ENCODE measurements at places on chromosomes 6 and 20.

DNA sequence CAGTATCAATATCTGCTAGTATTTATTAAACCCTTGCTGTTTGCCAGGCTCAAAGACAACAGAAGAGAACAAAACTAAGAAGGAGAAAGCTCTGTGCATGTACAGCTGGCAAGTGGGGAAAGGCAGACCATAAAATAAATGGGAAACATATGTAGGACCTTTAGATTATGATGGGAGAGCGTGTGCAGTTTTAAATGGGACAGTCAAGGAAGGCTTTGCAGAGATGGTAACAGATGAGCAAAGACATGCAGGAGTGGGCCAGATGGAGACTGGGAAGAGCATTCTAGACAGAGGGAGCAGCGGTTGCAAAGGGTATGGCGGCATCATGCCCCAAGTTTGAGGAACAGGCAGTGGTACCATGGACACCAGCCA lies 260.0 kb downstream of the NRN1 start:
- no peak overlapping the region for H3K4me3 ChIP-seq
- H3K27ac ChIP-seq: no peak overlapping the region
- H3K4me1 ChIP-seq: no peaks in the 10 kb centered on the region
- H3K36me3 ChIP-seq: no peaks in the 10 kb centered on the region
- no peak for DNase-seq
- peaks cover 3% of the 10 kb centered on the region for H3K27me3 ChIP-seq

- H3K36me3 ChIP-seq: no peaks in the 10 kb centered on the region
- H3K4me1 ChIP-seq: no peaks in the 10 kb centered on the region
- no peak overlapping the region for H3K4me3 ChIP-seq
These were observed 619.4 kb downstream of the PHF3 start for GRCh38 chr6:64255000-64255399.

- no peaks in the 10 kb centered on the region for H3K27me3 ChIP-seq
- H3K4me1 ChIP-seq: peaks cover 4% of the 10 kb centered on the region
- H3K27ac ChIP-seq: no peak overlapping the region
- no peak overlapping the region for H3K4me3 ChIP-seq
These were observed 113.5 kb downstream of the EPM2A start for GRCh38 chr6:145621776-145622175.

DNA sequence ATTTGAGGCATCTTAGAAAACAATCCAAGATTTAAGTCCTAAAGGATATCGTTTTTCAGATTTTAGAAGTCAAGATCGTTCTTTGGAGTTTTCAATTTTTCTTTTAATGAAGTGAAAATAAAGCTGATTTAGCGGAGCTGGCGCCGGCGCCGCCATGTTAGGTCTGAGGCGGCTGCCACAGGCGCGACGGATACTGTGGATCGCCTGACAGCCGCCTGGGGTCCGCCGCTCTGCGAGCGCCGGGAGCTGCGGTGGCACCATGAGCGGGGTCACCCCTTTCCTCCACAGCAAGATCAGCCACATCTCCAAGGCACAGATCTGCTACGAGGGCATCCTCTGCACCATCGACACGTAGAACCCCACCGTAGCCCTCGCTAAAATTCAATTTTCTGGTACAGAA lies 247.2 kb downstream of the GJA1 start:
- H3K4me3 ChIP-seq: no peak overlapping the region
- no peaks in the 10 kb centered on the region for H3K4me1 ChIP-seq
- no peaks in the 10 kb centered on the region for H3K27me3 ChIP-seq

GRCh38 chr6:106469882-106470281 lies 109.4 kb downstream of the CRYBG1 start:
- H3K27me3 ChIP-seq: peaks cover 21% of the 10 kb centered on the region
- no peak overlapping the region for H3K4me3 ChIP-seq
- no peak for DNase-seq
- no peak overlapping the region for H3K27ac ChIP-seq
- no peaks in the 10 kb centered on the region for H3K36me3 ChIP-seq

DNA sequence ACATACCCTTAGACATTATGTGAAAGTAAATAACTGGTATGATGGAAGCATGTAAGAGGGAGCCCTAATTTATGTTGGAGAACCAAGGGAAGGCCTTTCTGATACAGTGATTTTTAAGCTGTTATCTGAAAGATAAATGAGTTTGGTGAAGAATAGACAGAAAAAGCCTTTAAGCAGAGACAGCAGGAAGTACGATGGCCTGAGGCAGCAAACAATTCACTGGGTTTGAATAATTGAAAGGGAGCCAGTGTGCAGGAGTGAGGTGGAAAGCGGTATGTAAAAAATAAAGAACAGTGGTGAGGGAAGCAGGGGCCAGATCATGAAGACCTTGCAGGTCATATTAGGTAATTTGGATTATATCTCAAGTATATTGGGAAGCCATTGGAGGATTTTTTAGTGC lies 4.1 kb upstream of the RAB23 start:
- peaks cover 1% of the 10 kb centered on the region for H3K36me3 ChIP-seq
- H3K4me3 ChIP-seq: no peak overlapping the region
- no peak for DNase-seq

DNA sequence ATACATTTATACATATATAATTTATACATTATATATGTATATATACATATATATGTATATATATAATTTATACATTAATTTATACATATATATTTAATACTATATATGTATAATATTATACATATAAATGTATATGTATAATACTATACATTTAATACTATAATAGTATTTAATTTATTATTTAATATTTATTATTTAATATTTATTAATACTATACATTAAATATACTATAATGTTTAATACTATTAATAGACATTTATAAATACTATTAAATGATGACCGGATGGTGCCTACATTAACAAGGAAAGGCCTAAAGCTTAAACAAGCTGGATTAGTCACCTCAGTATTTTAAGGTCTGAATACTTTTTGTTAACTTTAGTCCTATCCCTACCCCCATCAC lies 145.9 kb upstream of the HTR1E start:
- no peak overlapping the region for H3K27ac ChIP-seq
- H3K27me3 ChIP-seq: no peaks in the 10 kb centered on the region
- H3K4me3 ChIP-seq: no peak overlapping the region
- H3K4me1 ChIP-seq: no peaks in the 10 kb centered on the region
- no peak for DNase-seq
- H3K36me3 ChIP-seq: no peaks in the 10 kb centered on the region

DNA sequence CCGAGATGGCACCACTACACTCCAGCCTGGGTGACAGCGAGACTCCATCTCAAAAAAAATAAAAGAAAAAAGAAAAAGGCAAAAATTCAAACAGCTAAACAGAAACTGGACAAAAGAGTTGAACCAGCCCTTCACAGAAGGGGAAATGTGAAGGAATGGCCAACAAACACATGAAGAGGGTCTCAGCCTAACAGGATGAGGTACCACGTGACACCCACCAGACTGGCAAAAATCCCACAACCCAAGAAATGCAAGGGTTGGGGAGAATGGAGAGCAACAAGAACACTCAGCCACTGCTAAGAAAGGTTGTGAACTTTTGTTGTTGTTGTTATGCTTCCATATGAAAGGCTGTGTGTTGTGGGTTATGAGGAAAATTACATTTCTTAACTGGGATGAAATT lies 357.7 kb downstream of the PREX1 start:
- no peak overlapping the region for H3K27ac ChIP-seq
- no peak overlapping the region for H3K4me3 ChIP-seq
- no peaks in the 10 kb centered on the region for H3K36me3 ChIP-seq
- peaks cover 9% of the 10 kb centered on the region for H3K27me3 ChIP-seq

GRCh38 chr6:81023007-81023582 lies 729.4 kb downstream of the TENT5A start:
- no peak overlapping the region for H3K27ac ChIP-seq
- no peaks in the 10 kb centered on the region for H3K27me3 ChIP-seq
- no peak for DNase-seq
- no peaks in the 10 kb centered on the region for H3K4me1 ChIP-seq
- H3K4me3 ChIP-seq: no peak overlapping the region

DNA sequence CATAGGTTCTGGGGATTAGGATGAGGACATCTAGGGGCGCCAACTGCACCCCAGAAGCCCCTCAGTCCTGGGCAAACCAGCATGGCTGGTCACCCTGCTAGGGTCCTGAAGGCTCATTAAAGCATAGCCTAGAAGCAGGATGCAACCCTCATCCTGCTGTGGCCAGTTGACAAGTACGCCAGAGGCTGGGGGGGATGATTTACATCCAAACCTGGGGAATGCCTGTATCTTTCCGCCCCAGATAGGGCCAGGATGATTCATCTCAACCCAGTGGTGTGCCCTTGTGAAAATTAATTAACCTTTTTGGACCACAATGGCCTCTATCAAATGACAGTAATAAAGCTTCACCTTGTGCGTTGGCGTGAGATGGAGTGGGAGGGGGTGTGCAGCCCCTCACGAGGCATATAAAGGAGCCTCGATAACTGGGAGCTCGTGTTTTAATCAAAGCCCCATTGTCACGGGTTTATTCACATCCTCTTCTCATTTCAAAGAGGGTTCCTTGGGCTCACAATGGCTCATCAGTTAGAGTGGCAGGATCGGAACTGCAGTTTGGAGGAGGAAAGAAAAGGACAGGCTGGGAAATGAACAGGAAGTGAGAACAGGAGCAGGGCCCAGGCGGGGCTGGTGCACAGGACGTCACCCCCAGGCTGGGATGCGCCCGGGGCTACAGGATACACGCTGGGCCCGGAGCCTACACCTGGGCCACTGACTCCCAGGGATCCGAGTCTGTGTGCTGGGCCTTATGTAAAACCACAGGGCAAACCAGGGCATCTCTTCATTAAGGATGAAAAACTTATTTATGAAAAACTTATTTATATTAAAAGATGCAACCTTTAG lies 121.8 kb upstream of the PHACTR3 start:
- H3K4me1 ChIP-seq: peaks cover 3% of the 10 kb centered on the region
- H3K36me3 ChIP-seq: no peaks in the 10 kb centered on the region
- no peak for DNase-seq
- H3K27me3 ChIP-seq: peaks cover 21% of the 10 kb centered on the region
- no peak overlapping the region for H3K27ac ChIP-seq

DNA sequence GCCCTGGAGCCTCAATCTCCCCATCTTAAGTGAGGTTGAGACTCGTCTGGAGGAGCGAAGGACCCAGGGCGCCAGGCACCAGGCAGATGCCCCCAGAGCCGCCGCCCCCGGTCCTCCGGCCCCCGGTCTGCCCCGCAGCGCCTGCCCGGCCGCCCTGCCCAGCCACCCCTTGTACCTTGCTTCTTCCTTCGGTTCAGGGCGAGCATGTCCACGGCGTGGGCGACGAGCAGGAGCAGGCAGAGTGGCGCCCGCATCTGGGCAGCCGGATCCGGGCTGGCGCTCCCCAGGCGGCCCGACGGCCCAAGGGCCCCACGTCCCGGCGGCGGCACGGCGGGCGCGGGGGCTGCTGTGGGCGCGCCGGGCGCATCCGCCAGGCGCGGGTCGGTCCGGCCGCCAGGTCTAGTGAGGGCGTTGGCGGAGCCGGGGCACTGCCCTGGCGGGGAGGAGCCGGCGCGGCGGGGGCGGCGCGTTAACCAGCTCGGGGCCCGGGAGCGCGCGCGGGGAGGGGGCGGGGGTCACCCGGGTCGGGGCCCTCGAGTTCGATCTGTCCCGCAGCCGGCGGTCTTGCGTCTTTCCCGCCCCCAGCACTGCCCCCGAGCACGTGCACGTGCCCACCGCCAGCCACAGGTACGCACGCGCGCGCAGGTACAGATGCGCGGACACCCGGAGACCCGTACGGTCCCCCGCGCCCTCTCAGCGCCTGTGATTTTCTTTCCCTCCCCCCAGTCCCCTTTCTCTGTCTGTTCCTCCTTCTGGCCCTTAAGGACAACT lies at the start of gene RSPO4:
TSS of gene RSPO4 (minus strand) at position 401 of the 771 bp plus-strand sequence. CDS start at position 254, 147 bp downstream.
- H3K4me1 ChIP-seq: peaks cover 7% of the 10 kb centered on the region
- H3K27me3 ChIP-seq: peaks cover 79% of the 10 kb centered on the region
- no peaks in the 10 kb centered on the region for H3K36me3 ChIP-seq
- peak within 1 kb of the TSS; percentile 11 for H3K4me3 ChIP-seq
- DNase-seq: no peak

DNA sequence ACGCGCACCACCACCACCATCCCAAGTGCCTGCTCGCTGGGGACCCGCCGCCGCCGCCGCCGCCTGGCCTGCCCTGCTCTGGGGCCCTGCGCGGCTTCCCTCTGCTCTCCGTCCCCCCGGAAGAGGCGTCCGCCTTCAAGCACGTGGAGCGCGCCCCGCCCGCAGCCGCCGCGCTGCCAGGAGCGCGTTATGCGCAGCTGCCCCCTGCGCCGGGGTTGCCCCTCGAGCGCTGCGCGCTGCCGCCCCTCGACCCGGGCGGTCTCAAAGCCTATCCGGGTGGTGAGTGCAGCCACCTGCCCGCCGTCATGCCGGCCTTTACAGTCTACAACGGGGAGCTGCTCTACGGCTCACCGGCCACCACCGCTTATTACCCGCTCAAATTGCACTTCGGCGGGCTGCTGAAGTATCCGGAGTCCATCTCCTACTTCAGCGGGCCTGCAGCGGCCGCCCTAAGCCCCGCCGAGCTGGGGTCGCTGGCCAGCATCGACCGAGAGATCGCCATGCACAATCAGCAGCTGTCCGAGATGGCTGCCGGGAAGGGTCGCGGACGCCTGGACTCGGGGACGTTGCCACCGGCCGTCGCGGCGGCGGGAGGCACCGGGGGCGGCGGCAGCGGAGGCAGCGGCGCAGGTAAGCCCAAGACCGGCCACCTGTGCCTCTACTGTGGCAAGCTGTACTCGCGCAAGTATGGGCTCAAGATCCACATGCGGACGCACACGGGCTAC lies 7.2 kb downstream of the PRDM13 start:
- H3K27me3 ChIP-seq: peaks cover 92% of the 10 kb centered on the region
- H3K4me1 ChIP-seq: peaks cover 23% of the 10 kb centered on the region
- peak; percentile 48 for DNase-seq
- peak overlapping the region; percentile 50 for H3K4me3 ChIP-seq

DNA sequence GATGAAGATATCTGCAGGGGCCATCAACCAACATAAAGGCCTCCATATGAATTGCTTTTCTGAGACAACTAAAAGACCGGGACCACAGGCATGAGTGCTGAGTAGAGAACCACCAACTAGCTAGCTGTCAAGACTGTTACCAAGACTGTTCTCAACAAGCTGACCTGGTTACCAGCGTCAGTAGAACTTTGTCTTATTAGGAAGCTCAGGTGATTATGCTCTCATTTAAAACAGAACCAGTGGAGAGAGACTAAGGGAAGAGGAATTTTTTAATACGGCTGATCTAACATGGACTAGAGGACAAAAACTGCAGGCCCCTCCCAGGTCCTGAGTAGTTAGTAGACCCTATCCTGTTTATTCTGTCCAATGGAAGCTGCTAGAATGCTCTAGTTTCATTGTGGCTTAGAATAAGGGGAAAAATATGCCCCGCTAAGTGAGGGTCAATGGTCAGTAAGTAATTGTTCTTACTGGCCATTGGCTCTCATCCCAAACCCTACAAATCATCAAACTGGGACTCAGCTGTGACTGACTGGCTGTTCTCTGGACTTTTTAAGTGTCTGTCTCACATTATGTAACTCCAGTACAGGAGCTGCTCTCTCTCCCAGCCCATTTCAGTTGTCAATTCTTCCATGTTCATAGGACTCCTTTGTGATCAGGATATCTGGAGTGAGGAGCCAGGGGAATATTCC lies 3.8 kb upstream of the DYNLRB1 start:
- no peak for DNase-seq
- no peak overlapping the region for H3K27ac ChIP-seq
- peaks cover 14% of the 10 kb centered on the region for H3K4me1 ChIP-seq
- peaks cover 4% of the 10 kb centered on the region for H3K27me3 ChIP-seq

- H3K36me3 ChIP-seq: no peaks in the 10 kb centered on the region
- no peak overlapping the region for H3K27ac ChIP-seq
- H3K27me3 ChIP-seq: peaks cover 24% of the 10 kb centered on the region
- no peaks in the 10 kb centered on the region for H3K4me1 ChIP-seq
- no peak for DNase-seq
- no peak overlapping the region for H3K4me3 ChIP-seq
These were observed 24.6 kb upstream of the ZNF133 start for GRCh38 chr20:18263723-18264122.

GRCh38 chr20:32400476-32400875 lies 42.3 kb downstream of the ASXL1 start:
- no peak overlapping the region for H3K4me3 ChIP-seq
- no peaks in the 10 kb centered on the region for H3K27me3 ChIP-seq
- H3K36me3 ChIP-seq: peaks cover 39% of the 10 kb centered on the region
- H3K27ac ChIP-seq: no peak overlapping the region
- DNase-seq: no peak

Data from activated naive CD4-positive, alpha-beta T cell treated with anti-CD3 and anti-CD28 coated beads, Interleukin-2, amount 10 ng/mL, durations not matched to agents 7 days and 5 days (primary cell).